ENCODE measurements at places on chromosomes 6 and 20.

GRCh38 chr20:45229264-45230056 is 8.3 kb downstream of the SEMG2 start:
- DNase-seq: peak; percentile 82

GRCh38 chr6:36615018-36615761 is 21.0 kb downstream of the SRSF3 start:
- peak; percentile 64 for DNase-seq

GRCh38 chr6:42320762-42321161 is 103.1 kb upstream of the MRPS10 start:
- DNase-seq: no peak

DNA sequence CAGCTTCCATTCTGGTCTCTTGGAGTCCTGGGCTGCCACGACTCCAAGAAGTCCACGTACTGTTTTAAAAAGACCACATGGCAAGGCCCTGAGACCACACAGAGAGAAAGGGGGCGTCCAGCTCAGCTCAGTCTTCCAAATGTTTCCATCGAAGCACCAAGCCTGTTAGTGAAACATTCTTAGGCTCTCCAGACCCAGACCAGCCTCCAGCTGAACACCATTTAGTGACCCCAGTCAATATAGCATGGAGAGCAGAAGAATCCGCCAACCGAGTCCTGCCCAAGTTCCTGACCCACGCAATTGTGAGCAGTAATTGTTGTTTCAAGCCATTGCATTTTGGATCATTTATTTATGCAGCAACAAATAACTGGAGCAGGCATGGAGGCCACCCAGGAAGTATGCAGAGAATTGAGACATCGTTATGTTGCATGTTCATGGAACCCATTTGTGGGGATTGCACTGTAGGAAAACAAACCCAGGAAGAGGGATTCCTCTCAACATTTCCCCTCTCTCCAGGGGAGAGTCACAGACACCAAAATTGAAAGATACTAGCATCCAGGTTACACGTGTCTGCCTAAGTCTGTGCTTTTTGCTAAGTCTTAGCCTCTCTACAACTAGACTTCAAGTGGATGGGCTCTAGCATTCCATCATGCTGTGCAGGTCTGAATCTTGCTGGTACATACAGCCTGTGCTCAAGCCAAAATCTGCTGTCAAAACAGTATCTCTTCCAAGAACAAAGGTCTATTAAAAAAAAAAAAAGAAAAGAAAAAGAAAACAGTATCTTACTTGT is 42.7 kb downstream of the SNRNP48 start:
- DNase-seq: no peak

DNA sequence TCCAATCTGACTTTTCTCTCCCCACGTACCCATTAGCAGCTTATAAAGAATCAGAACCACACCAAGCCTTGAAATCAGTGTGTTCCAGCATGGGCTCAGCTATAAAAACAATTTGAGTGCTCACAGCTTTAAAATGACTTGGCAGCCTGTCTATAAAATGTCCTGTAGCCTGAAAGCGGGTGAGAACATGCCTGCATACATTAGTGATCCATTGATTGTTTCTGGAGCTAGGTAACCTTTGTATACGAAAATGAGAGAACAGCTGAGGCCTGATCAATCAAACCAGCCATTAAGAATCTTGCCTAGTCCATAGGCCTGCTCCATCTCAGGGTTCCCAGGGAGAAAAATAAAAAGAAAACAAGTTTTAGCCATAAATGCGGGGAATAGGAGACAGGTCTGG is 245.8 kb upstream of the SULF2 start:
- DNase-seq: no peak

GRCh38 chr6:146090474-146090873 is 61.6 kb downstream of the GRM1 start:
- no peak for DNase-seq

DNA sequence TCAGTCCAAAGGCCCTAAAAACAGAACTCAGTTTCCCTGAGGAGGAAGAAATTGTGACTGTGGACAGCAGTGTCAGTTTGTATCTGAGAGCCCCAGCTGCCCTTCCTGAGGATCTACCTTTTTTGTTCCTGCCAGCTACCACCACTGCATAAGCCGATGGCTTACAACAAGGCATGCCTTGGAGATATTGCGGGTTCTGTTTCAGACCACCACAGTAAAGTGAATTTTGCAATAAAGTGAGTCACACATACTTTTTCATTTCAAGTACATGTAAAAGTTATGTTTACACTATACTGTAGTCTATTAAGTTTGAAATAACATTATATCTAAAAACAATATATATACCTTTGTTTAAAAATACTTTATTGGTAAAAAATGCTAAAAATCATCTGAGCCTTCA is 9.6 kb upstream of the CST3 start:
- no peak for DNase-seq

DNA sequence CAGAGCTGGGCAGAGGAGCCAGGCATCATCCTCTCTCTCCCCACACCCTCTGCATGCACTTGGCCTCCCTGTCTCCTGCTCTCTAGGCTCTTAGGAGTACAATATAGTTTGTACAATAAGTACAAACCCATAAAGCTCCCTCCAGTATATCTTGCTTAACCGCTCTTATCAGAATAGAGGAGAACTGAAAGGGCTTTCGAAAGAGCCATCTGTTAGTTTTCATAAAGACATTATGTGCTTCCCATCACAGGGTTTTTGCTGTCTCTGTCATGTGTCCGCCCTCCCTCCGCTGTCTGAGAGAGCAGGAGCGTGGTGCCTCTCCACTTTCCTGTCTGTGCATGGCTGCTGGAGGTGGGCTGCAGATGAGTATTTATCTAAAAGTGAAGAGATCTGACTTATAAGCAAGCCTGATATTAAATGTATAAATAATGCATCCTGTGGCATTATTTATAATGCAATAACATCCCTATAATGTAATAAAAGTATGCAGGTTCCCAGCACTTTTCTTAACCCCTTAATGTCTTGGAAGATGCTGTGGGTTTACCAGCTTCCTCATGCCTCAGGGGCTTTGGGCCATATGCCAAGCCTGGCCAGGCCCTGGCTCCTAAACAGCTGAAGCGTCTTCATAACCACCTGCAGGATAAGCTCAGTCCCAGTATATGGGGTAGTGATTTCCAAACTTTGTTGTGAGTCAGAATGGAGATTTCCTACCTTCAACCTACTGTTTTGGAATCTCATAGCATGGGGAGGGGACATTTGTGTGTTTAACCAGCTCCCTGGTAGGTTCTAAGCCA is 297.1 kb downstream of the DHX35 start:
- DNase-seq: no peak

- DNase-seq: no peak
Observed at GRCh38 chr6:9161731-9162130, 726.4 kb upstream of the SLC35B3 start.

DNA sequence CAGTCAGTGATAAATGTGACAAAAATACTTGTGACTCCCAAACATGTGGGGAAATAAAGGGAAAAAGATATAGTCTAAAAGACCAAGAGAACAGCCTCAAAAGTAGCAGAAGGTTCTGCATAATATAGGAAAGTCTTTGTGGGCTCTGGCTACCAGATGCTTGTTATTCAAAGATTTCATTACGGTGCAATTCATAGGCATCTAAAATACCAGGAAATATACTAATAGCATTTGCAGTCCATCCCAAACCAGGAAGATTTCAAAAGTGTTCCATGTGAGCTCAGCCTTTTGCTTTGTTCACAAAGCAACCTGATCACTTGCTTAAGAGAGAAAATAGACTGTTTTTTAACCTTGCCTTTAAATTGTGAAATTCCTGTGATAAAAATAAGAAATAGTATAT is 506.7 kb upstream of the MARCKS start:
- DNase-seq: no peak

DNA sequence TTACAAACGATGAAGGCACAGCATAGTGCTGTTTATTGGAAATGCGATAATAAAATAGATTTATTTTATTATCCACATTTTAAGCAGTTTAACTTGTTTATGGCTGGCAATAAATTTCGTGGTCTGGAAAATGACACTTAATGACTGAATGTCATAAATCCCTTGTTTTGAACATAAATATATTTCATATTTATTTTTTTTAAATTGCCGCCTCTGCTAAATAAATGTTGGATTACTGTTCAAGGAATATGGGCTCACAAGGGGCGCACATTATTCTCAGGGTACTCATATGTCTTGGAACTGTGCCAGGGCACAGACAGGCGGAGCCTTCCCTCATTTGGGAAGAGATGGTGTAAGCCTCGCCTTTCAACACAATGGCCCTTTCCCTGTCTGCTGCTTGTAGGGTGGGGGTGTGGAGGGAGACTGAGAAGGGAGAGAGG is 134.3 kb downstream of the PXDC1 start:
- no peak for DNase-seq

- DNase-seq: no peak
Observed at GRCh38 chr20:35274172-35275092, 3.5 kb downstream of the MMP24OS start.

GRCh38 chr6:2450546-2450945 is 205.1 kb upstream of the GMDS start:
- DNase-seq: no peak

DNA sequence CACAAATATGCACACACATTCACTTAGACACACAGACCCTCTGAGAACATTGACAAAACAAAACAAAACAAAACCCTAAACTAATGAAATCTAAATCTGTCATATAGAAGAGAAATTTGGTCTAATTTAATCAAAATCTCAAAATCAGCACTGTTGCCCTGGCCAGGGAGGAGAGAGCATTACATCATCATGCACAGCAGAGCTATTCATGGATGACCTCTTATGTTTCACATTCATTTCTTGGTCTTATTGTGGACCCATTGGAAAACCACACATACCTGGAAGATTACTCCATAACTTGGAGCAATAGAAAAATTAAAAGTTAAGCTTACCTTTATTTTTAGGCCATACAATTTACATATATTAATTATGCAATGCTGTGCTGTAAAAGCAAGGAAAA is 1223.6 kb upstream of the GJE1 start:
- DNase-seq: no peak

- DNase-seq: no peak
Observed at GRCh38 chr6:25774120-25774715, 19.7 kb downstream of the SLC17A4 start.

DNA sequence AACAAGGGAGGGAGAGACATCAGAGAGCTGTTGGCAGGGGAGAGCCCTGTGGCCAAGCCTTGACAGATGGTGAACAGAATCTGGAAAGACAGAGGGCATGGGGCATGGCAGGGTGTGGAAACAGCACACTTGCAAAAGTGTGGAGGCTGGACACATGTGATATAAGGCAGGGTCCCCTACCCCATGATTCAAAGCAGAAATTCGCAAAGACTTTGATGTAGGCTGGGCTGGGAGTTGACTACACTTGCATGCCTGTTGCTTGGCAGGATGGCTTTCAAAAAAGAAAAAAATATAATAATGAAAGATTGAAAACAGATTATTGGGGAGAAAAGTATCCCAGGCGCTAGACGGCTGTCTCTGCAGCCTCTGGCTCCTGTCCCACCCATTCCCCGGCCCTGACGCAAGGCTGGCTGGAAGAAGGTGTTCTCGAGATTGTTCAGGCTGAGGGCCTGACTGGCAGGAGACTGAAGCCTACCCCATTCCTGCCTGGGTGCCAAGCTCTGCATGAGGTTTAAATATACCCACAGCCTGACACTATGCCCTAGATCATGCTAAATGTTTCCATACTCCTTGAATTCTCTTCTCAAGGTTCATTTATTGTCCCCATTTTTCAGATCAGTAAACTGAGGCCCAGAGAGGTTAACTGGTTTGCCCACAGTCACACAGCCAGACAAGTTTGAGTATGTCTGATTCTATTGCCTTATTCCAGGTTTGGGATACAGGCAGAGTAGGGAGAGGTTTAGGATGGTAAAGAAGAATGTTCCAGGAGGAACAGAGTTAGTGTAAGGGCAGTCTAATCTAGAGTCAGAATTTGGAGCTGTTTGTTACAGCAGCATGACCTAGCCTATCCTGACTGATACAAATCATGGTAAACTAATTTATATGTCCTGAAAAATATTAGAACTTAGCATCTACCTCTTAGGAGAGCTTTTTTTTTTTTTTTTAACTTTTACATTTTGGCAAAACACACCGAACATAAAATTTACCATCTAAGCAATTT is 23.4 kb upstream of the CCN5 start:
- no peak for DNase-seq

- DNase-seq: no peak
Observed at GRCh38 chr20:46773680-46774079, 64.2 kb downstream of the SLC2A10 start.

GRCh38 chr20:38790200-38791053 is 15.1 kb upstream of the PPP1R16B start:
- DNase-seq: peak; percentile 64

GRCh38 chr20:33630507-33630906 is 31.6 kb upstream of the C20orf144 start:
- no peak for DNase-seq

DNA sequence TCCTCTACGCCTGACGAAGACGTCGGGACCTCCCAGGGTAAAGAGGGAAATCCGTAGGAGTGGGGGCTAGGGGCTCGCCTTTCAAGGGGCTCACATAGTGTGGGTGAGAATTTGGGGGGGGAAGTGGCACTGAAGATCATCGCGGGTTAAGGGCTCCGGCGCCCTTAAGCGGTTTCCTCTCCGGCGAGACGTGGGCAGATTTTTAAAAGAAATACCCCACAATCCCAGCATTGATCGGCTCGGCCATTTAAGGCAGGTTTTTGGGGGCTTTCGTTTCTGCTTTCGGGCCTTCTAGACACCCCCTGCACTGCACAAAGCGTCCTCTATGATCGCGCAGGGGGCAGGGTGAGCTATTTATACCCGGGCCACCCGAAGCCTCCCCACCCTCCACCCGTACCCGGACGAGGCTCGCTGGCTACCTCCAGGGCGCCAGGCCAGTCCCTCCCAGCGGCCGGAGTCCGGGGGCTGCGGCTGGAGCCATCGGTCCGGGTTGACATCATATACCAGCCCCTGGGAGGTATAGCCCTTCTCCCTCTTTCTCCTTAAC is 1.2 kb downstream of the NKX2-2 start:
- peak; percentile 23 for DNase-seq

GRCh38 chr6:105087571-105088211 is 92.1 kb downstream of the POPDC3 start:
- peak; percentile 24 for DNase-seq

DNA sequence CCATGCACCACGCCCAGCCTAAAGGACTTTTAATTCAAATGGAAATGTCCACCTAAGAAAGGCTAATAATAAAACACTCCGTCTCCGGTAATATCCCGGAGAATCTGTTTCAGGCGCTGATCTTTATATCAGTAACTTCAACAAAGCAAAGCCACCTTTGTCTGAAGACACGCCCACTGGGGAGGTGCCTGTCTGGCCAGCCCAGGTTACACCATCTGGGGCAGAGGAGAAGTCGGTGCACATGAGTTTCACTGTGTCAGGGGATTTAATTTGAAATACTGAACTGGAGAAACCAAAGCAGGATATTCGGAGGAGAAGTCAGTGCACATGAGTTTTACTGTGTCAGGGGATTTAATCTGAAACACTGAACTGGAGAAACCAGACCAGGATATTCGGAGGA is 9.4 kb downstream of the SERPINB6 start:
- DNase-seq: no peak

DNA sequence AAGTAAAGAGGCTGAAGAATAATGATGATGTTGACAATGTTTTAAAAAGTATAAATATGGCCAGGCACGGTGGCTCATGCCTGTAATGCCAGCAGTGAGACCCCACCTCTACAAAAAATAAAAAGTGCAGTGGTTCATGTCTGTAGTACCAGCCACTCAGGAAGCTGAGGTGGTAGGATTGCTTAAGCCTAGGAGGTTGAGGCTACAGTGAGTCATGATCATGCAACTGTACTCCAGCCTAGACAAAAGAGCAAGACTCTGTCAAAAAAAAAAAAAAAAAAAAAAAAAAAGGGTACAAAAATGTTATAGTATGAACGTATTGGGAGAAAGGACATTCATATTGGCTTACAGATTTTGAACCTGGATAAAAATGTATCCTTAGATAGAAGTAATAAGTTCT is 543.1 kb upstream of the IRAK1BP1 start:
- DNase-seq: no peak

- DNase-seq: no peak
Observed at GRCh38 chr6:106916891-106917290, 57.6 kb downstream of the CD24 start.
